ENCODE measurements at places on chromosomes 1 and 21.

DNA sequence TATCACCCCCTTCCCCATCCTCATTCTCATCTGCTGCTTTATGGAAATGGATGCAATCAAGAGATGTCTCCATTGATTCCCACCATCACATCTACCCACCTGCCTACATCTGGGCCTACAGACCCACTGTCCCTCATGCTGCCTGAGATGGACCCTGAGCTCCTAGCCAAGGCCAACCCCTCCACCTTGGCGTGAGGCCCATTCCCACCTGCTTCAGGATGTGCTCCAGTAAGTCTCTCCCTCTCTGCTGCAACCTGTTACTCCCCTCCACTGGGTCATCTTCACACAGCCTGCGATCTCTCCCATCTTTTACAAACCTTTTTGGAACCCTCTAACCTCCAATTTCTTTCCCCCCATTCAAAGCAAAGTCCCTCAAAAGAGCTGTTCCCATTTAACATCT lies 4.5 kb upstream of the GALE start:
- no peak for DNase-seq

DNA sequence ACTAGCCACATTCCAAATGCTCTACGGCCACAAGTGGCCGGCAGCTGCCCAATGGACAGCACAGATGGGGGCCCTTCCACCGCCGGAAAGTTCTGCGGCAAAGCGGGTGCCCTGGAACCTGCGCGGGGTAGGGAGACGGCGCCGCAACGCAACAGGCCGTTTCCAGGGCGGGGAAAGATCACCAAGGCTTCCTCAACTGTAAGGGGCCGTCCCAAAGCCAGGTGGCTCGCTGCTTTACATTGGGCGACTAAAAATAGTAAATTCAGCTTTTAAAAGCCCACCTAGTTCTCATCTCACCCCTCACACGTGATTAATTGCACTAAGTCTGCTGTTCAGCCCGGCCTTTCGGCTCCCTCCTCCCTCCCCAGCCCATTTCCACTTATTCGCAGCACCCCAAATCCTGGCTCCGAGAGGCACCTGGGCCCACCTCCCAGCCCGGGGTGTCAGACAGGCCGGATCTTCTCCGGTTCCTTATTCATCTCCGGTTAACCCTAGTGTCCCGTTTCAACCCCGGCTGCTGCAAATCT lies 643 bp downstream of the CFAP298 start:
- no peak for DNase-seq

DNA sequence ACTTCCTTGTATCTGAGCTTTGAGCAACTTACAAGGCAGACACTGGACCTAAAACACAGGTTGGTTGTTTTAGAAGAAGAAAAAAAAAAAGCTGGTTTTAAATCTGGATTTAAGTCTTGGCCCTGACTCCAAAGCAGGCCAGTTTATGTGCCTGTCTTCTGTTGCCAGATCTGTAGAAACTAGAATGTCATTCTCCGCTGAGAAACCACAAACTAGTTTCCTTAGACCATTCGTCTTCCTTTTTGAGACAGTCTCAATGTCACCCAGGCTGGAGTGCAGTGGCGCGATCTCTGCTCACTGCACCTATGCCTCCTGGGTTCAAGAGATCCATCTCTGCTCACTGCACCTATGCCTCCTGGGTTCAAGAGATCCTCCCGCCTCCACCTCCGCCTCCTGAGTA lies 33.9 kb downstream of the APP start:
- DNase-seq, result no peak

DNA sequence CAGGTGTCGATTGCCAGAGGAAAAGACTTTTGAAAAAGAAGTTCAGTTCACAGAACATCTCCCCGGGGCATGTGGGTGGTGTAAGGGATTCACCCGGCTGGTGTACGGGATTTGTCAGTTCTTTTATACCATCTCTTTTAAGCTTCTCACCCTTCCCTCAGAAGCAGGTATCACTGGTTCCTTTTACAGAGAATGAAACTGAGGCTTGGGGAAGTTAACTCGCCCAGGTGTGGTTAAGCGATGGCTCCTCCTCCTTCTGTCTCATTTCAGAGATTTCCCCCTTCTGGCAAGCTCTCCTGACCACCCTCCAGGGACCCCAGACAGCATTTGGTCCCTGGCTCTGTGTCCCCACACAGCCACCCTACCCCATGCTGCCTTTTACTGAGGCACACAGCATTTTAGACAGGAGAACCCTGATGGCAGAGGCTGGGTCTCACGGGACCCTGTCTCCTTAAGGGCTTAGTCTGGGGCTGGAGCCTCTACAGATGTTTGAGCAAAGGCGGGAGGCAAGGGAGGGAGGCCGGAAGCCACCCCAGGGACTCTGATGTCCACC lies 2.8 kb upstream of the ECE1 start:
- DNase-seq, result peak; percentile 62

GRCh38 chr1:159089184-159089791 lies 12.7 kb upstream of the AIM2 start:
- DNase-seq, result no peak

DNA sequence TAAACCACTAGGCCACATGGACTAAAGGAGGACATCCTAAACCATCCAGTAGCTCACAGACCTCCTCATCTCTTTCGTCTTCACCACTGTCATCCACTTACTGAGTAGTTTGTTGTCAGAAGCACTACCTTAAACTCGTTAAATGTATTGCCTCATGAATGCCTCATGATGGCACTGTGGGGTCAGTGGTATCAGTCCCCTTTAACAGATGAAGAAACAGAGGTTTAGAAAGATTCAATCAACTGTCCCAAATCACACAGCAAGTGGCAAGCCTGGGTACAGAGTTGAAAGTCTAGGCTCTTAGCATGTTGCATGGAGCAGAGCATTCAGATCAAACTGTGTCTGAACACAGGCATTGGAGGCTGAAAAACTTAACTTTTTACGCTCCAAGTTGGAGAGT lies 183.6 kb upstream of the KIAA0040 start:
- no peak for DNase-seq

- DNase-seq, result no peak
Measured at GRCh38 chr1:14778898-14779865, 180.7 kb downstream of the KAZN start.

GRCh38 chr1:50189369-50189768 lies 80.6 kb downstream of the ELAVL4 start:
- DNase-seq, result no peak

- no peak for DNase-seq
Measured at GRCh38 chr21:41869771-41870170, 9.4 kb downstream of the PRDM15 start.

DNA sequence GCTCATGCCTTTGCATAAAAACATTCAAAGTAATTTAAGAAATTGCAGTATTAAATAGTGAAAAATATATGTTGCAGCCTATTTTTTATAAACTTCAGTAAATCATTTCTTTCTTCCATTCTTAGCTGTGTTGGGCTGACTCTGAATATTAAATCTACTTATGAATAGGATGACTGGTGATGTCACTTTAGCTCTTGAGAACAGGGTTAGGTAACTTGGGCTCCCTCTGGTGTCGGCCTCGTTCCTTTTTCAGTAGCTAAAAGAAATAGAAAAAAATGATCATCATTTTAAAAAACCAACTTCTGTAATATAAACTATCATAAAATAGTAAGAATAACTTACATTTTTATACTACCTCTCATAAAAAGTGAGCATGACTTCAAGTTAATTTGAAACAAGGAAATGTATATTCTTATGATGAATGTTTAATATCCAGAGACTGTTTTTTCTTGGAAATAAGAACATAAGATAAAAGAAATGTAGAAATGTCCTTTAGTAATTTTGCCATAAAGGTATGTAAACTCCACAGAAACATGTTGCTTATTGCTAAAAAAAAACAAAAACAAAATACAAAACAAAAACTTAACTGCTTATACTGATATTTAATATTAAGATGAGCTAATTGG lies 26.8 kb upstream of the NCAM2 start:
- DNase-seq, result no peak

DNA sequence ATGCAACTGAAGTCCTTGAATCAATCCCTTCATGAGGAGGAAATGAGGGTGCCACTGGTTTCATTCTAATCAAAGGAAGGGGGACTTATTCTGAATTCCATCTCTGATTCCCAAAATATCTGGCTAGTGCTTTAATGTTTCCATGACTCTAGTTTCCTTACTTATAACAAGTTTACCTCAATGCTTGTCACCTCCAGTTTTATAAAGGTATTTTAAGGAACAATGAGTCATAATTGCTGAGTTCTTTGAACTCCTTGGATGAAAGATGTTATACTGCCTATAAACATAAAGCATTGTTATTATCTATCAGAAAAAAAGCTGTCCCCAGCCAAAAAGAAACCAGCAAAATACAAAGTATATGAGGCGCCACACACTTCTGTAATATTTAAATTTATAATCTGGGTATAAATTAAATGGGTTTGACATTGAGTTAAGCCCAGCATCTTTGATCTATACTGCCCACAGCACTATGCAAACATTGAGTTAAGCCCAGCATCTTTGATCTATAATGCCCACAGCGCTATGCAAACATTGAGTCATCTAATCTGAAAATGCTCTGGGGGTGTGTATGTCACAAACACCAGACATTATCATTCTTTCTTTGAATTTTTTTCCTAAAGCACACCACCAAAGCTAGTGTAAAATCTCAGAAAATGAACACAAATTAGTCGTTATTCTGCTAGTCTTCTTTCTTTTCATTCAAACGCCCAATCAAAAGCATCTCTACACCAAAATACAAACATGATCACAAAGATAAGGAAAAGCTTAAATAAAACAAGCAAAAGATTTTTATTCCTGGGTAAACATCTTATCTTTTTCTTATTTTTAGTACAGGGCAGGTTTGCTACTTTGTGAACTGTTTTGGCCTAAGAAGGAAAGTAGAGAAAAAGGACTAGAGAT lies 11.5 kb upstream of the CXADR start:
- no peak for DNase-seq

DNA sequence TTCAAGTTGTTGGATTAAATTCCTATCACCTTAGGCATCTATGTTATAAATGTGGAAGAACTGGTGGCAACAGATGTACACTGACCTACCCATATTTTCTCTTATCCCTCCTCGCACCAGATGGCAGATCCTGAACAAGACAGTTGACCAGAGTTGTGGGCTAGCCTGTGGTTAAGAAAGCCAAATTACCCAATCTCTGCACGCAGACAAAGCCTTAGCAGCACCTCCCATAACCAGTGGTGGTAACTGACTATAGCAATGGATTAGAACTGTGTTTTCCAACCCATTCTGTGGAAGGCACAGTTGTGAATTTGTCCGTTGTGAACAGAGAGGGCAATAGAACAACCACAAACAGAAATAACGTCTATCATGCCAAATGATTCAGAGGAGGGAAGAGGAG lies 20.6 kb downstream of the ABCB10 start:
- DNase-seq, result no peak

DNA sequence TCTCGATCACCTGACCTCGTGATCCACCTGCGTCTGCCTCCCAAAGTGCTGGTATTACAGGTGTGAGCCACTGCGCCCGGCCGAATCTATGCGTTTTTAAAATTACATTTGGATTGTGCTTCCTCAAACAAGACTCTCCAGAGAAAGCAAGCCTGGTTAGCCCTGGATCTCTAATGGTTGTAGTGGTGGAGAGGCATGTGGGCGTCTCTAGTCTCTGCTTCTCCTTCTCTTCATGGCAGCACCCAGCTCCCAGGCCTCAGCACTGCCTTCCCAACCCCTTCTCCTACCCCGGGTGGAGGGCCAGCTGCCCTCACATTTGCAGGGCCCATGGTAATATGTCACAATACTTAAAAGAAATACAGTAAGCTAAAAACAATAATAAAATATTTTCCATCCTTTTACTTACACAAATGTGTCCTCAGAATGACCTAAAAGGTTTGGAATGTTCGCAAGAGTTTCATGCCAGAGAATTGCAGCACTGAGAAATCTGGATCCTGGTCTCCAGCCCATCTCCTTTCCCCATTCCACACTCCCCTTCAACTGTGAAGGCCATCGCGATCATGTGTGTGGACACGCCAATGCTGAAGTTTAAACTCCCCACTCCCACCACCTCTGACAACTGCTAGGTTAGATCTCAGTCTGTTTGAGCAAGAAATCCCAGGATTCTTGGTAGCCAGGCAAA lies 7.0 kb downstream of the OR14I1 start:
- no peak for DNase-seq

GRCh38 chr1:25900219-25900618 lies 6.0 kb downstream of the STMN1 start:
- DNase-seq, result no peak

DNA sequence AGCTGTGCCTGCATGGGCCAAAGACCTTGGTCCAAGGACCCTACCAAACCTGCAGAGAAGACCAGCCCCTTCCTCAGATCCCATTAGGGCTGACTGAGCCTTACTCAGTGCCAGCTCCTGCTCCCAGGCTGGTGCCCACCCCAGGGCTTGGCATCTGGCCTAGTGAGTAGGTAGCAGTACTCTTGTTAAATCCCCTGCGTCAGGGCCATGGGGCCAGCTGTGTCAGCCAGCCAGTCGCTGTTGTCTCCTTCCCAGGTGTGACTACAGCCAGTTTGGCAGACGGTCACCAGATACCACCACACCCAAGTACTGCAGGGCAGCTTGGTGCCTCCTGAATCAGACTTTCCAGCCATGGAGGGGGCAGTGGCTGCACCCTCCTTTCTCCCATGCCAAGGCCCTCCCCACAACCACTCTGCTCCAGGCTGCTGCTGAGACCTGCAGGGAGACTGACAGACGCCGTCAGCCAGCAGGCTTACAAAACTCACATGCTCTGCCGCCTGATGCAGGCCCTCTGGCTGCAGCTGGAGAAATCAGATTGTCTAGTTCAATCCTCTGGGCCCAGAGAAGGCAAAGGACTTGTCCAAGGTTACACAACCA lies 3.0 kb downstream of the TENT5B start:
- peak; percentile 61 for DNase-seq

DNA sequence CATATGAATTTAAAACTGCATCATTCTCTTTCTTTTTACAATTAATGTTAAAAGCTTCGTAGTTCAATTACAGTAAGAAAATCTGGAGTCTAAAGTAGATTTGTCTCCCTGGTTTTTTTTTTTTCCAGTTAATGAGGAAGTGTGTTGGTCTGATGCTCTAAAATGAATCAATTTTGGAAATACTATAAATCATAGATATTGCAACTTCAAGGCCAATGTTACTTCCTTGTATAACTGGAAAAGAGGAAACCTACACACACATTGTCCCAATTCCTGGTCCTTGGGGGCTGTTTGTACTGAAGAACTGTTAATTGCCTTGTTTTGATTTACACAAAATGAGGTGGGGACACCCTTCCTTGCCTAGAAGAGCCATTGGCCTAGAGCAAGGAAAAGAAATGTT lies 107.2 kb downstream of the RGS2 start:
- no peak for DNase-seq

GRCh38 chr1:236524895-236525184 lies 1.1 kb downstream of the LGALS8 start:
- DNase-seq, result no peak

- peak; percentile 90 for DNase-seq
Measured at GRCh38 chr1:153945795-153946621, 510 bp downstream of the DENND4B start.

DNA sequence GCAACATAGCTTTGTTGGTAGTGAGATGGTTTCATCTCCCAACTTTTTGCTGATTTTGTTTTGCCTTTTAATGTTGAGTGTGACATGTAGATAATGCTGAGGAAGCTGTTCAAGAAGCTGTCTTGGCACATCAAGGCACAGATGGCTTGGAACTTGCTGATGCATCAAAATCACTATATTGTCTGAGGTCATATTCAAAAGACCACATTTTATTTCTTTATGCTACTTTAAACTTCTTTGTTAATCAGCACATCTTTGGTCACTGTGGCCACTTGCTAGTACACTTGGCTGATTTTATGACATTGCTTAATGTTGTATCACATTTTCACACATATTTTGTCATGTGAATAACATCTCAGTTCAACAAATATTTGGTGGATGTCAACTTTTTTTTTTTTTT lies 87.1 kb upstream of the BCL10 start:
- DNase-seq, result no peak

- DNase-seq, result no peak
Measured at GRCh38 chr1:5586629-5587028, 405.6 kb downstream of the NPHP4 start.

Measured in heart left ventricle (tissue), 16 donors.